DMS153 (cell line): ENCODE measurements at places on chromosomes 3 and 15.
A peak's percentile ranks its signal among the peaks of the same experiment; 100 is the strongest.

- no peak for DNase-seq
Observed at GRCh38 chr3:104787306-104787705, 579.4 kb upstream of the ALCAM start.

DNA sequence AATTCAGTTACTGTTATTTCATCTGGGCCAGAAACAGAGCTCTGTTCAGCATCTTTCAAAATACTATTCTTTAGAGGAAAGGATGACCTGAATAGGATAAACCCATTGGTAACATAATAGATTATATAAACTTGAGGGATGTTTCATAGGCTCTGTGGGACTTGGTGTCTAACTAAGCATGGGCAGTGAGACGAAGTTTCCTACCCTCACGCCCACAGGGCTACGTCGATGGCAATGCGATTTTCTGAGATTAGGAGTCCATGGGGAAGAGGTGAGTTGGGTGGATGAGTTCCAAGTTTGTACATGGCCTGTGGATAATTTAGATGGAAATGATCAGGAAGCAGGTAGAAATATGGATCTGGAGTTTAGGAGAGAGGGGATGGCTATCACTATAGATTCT, 115.2 kb upstream of the TBL1XR1 start:
- no peak for DNase-seq

- DNase-seq = no peak
Observed at GRCh38 chr3:64289622-64290021, 64.4 kb upstream of the PRICKLE2 start.

- peak; percentile 70 for DNase-seq
Observed at GRCh38 chr3:187741403-187742350, 3.6 kb downstream of the BCL6 start.

DNA sequence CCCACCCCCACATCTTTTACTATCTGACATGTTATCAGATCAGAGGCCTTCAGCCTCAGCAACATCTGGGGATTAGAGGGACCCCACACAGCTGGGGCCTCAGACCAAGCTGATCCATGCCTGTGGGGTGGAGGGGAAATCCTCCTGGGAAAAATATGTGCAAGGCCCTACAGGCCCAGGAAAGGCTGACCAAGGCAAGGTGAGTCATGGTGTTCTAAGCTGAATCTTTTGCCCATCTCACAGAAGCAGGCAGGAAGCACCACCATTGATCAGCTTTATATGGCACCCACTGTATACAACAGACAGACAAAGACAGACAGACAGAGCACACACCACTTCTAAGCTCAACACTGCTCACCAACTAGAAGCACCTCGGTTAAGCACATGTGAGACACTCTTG, 12.4 kb upstream of the PARP6 start:
- DNase-seq = no peak

DNA sequence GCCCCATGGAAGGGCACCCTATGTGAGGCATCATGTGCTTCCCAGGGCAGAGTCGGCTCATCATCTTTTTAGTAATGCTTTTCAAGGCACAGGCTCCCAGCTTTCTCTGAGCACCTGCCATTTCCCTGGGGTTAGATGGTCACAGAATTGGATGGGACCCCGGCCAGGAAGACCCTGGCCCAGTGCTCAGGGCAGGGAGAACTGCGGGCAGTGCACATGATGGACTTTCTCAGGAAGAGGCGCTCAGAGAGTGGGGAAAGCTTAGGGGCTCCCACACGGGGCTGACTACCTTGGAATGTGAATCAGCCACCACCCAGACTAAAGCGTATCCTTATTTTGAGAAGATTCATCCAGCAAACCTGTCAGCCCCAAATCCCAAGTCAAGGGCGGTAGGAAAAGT, 16.5 kb upstream of the SKOR1 start:
- no peak for DNase-seq

GRCh38 chr3:12818773-12819172, 22.3 kb downstream of the CAND2 start:
- no peak for DNase-seq

DNA sequence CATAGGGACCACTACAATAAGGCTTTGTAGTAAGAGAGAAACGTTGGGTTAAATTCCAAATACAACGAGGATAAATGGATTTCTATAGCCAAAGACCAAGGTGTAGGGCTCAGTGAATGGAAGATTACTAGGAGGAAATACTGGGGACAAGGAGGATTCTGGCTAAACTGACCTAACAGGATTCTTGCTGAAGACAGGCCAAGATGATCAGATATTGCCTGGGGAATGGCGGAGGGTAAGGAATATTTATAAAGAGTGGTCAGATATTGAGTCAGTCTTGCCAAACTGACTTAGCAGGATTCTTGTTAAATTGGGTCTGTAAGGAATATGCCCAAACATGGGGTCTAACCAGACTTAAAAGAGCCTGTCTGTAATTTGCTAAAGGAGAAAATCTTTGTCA, 463.8 kb downstream of the EDEM1 start:
- no peak for DNase-seq

- DNase-seq = no peak
Observed at GRCh38 chr3:133591271-133591742, 17.8 kb downstream of the CDV3 start.

DNA sequence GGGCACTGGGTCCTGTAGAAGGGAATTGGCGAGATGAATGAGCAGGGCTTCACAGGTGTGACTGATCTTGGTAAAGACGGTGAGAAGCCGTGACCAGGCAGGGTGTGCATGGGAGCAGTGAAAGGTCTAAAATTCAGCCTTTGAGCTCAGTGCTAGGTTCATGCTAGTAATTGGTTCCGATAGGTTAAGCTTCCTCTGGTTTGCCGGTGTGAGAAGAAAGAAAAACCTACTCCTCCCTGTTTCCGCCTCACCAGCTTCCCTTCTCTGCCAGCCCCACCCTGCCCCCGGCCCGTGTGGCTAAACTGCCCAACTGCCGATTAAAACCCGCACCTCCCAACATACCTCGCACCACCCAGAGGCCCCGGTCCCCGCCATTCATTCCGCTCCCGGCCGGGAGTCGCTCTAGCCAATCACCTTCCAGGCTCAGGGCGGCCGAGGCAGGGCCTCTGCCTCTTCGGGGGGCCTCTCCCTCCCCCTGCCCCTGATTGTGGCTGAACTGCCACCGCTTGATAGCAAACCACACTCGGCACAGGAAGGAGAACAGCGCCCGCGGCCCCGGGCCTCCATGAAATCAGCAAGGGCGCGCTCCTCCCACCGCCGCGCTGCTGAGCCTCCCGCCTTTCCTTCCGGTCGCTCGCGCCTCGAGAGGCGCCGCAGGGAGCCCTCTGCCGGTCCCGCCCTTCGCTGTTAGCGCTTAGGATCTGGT, 7.3 kb upstream of the NRROS start:
- peak; percentile 97 for DNase-seq

DNA sequence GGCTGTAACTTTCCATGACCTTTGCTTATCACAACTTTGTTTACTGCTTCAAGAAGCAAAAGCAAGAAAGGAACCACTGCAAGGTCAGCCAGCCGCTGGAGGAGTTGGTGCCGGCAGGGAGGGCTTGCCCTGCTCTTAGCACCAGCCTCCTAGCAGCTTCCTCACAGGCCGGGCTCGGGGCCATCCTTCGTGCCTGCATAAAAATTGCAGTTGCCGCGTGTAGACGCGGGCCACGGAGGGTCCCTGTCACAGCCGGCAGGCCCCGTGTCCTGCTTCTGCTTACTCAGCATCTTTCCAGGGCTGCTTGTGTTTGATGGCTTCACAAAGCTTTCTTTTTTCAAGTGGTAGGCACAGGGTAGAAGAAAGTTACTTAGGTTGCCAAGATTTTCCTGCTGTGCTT, 84.4 kb downstream of the PGPEP1L start:
- no peak for DNase-seq

DNA sequence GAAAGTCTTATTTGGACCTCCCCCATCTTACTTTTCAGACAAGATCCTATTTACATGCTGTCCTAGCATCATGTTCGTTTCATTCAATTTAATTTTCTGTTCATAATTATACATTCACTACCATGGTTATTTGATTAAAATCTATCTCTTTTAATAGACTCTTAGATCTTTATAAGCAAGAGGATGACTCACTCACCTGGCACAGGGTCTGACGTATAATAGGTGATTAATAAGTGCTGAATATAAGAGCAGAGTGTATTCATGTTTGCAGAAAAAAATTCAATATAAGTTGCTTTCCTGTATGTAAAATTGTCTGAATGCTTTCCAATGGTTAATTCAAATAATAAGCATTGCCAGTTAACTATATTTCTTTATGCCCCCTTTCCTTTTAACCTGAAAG, 165.5 kb upstream of the CBLB start:
- DNase-seq = no peak

DNA sequence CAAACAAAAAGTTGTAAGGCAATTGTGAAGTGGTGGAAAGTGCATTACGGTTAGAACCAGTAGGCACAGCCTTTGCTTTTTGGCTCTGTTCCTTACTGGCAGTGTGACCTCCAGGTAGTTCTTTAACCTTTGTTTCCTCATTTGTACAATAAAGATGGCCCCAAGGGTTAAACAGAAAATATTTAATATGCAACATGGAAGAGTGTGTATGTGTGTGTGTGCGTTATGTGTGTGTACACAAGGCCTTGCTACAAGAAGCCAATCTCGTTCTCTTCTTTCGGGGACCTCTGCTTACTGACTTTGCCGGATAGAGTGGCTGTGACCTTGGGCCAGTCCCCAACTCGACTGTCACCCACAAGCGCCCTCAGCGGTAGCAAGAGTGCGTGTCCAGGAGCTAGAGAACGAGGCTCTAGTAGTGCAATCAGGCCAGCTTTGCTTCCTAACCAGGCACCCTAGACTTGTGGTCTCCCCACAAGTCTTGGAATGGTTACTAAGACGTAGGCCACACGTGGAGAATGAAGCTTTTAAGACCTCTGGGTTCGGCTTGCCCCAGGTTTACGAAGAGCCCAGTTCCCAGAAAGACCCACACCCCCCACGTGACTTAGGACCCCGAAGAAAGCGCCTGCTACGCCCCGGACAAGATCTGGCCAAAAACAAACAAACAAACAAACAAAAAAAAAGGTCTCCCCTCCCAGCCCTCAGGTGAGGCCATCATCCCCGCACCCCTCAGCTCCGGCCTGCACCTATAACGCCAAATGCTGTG, 593 bp downstream of the CIAO2A start:
- no peak for DNase-seq

GRCh38 chr15:29621616-29622015, 200.7 kb downstream of the TJP1 start:
- DNase-seq = no peak

DNA sequence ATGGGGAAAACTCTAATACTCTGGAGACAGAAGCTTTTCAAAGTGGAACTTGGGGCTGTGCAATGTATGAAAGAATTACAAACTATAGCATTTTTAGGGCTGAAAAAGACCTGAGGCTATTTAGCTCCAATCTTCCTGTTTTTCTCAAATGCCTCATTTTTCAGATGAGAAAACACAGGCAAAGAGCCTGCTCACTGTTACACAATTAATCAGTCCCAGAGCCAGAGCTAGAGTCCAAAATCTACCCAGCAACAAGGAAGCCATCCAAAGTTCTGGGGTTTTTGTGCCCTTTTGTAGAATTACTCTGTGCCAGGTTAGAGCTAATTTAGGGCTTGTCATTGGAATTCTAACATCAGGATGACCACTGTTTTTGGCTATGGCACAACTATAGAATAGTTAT, 45.5 kb downstream of the GPR149 start:
- no peak for DNase-seq

- DNase-seq = no peak
Observed at GRCh38 chr3:132606085-132606484, 9.0 kb downstream of the ACKR4 start.

DNA sequence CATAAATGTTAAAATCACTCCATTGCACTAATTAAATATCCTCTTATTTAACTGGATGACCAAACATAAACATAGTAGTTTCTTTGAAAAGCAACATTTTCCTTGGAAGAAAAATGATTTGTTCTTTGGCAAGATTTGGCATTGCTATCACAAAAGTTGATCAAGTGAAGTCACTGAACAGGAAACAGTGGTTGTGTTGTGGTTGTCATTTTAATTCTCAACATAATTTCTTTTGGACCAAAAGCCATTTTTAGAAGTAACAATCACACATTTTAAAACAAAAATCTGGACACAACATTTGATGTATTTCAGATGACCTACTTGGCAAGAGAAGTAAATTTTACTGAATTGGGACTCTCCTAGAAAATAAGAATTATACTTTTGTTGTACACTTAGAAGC, 872.3 kb downstream of the ROBO1 start:
- no peak for DNase-seq

- no peak for DNase-seq
Observed at GRCh38 chr3:131282967-131283366, 98.6 kb upstream of the NUDT16 start.

GRCh38 chr3:22981861-22982260, 221.3 kb upstream of the UBE2E2 start:
- DNase-seq = no peak

GRCh38 chr3:133881939-133882825, 13.5 kb downstream of the RAB6B start:
- no peak for DNase-seq

- DNase-seq = no peak
Observed at GRCh38 chr15:26864664-26865191, 2.1 kb upstream of the GABRA5 start.

DNA sequence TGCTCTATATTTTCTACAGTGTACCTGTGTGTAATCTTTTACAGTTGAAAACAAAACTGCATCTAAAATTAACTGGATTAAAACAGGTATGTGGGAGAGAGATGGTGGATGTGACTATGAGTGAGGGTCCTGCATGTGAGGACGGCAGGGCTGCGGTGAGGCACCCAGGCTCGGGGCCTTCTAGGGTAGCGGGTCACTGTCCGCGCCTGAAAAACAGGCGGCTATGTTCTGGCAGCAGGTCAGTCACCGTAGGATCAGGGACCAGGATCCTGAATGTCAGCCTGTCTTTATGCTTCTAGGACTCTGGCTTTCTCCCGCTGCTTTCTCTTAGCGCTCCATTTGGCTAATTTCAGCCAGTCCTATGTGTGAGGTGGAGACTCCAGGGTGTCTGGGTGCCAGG, 12.6 kb downstream of the TMEM40 start:
- no peak for DNase-seq

DNA sequence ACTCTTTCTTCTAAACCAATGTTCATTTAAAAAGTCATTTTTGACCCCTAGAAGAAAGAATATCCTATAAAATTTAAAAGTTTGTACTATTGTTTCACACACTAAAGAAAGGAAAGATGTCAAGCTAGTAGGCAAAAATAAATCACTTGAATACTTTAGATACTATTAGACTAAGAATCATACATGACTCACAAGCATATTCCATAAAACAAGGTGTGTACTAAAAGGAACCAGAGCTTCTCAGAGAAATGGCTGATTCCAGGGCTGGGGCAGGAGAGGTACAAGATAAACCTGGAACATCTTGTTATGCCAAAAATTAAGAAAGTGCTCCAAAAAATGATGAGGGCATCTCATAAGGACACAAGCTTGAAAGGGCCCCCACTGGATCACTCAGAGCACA, 8.7 kb downstream of the DLG1 start:
- DNase-seq = no peak

GRCh38 chr3:21017115-21017852, 733.7 kb downstream of the ZNF385D start:
- no peak for DNase-seq
